Fibroblast of skin of abdomen (primary cell): ENCODE measurements at places on chromosomes 16 and 17.

GRCh38 chr16:82368041-82368440, 198.0 kb upstream of the MPHOSPH6 start:
- peak; percentile 10 for DNase-seq

DNA sequence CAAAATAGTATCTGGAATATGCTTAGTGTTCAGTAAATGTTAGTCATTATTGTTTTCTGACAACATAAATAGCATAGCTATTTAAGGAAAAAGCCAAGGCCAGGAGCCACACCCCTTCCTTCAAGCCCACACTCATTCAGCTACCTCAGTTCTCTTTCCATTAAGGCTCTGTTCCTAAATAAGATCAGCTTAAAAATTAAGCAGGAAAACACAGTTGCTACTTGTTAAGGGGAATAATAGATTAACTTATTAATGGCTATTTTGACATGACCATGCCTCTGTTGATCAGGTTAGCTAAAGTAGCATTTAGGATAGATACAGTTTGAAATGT, 158.1 kb downstream of the CHD9 start:
- no peak for DNase-seq

DNA sequence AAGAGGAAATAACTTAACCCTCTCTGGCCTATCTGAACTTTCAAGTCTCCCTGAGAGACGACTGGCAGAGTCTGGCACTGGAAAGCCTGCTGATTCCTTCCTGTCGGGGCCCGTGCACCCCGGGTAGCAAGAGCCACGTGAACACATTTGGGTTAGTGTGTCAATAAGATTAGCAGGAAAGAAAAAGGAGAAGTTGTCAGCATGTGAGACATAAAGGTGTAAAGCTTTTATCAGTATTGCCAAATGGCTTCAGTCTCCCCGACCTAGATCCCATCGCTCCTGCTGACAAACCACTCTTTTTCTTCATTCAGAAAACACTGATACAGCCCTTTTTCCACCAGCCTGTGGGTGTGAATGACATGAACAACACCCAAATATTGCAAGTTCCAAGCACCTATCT, 74.4 kb downstream of the CCT6B start:
- DNase-seq: no peak

DNA sequence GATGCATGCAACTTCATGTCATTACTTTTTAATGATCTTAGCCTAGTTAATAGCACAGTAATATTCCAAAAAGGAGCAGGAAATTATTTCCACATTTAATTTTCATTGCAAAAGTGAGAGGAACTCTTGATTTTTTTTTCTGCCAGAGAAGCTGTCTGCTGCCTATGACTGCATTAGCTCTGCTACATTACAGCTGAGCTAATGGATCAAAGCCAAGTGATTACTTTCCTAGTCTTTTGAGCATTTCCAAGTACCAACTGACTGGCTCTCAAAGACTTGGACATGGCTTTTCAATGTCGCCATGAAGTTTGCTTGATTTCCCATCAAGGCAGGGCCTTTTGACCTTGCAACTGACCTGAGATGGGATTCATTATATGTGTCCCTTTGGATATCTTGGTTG, 356.6 kb upstream of the XYLT1 start:
- peak; percentile 55 for DNase-seq

GRCh38 chr17:80453126-80453997, 23.0 kb downstream of the NPTX1 start:
- no peak for DNase-seq

GRCh38 chr17:19384723-19385391, 2.1 kb downstream of the MFAP4 start:
- DNase-seq: peak; percentile 94

DNA sequence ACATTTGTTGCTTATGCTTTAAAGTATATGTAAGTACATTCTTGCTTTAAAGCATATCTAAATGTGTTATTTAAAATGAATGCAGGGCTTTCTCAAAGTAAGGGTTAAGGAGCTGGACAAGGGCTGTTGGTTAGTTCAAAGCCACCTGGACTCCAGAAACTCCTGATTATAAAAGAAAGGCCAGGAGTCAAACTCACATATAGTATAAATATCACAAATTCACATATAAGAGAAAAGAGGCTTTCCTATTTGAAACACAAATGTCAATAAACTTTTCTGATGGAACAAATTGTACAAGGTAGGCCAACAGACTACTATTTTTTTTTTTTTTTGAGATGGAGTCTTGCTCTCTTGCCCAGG, 84.5 kb upstream of the CORO6 start:
- no peak for DNase-seq

- DNase-seq: peak; percentile 64
Observed at GRCh38 chr16:12160249-12160648, 183.7 kb downstream of the SNX29 start.

GRCh38 chr16:83599789-83600462, 207.9 kb upstream of the HSBP1 start:
- DNase-seq: no peak

GRCh38 chr16:63195336-63195735, 1159.1 kb upstream of the CDH8 start:
- no peak for DNase-seq

- DNase-seq: peak; percentile 95
Observed at GRCh38 chr16:23423496-23424049, 29.4 kb downstream of the COG7 start.

DNA sequence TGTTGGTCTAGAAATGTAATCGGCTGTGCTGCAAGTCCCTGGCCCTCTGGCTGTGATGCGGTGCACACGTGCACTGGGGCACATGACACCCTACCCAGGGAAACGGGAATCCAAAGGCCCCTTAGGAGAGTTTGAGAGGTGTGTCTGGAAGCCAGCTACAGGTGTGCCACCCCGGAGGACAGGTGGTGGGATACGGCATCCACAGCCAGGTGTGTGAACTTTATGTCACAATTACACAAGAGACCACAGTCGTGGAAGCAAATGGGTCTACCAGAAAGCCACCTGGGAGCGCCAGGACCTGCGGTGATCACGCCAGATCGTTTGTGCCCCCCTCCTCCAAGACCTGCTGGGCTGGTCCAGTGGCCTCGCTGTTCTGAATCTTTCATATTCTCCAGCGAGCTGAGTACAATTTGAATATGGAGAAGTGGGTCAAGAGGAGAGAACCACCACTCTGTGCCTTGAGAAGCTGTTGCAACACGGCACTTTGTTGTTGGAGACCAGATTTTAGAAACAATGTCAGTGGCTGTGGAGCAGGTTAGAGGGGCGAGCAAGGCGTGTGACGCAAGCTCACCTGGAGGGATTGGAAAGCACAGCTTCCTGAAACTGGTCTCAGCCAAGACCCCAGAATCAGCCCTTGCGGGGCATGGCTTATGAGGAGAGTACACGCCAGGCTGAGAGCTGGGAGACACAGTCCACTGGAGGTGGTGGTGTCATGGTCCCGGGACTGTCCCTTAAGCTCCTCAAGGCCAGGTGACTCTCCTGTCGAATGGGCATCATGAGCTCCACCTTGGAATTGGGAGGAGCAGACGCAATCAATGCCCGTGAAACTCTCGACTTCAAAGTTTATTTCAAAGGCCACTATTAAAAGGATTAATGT, 37.4 kb downstream of the COX4I1 start:
- DNase-seq: no peak

- no peak for DNase-seq
Observed at GRCh38 chr16:86431540-86431939, 78.8 kb upstream of the FOXF1 start.

DNA sequence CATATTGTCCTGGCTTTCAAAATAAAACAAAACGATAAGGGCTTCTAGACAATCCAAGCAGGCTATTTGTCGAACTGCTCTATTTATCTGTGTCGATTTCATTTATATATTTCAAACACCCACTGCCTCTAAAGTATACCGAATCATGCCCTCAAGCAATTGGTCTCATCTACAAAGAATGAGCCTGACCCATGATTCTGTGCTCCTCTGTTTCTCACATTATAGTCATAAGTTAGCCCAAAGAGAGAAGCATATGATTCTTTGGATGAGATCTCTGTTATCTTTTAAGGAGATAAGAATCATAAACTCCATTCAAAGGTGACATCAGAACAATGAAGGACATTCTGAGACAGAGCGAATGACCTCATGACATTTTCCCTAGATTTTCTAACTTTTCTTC, 191.1 kb downstream of the MAP2K6 start:
- no peak for DNase-seq

GRCh38 chr17:5621026-5621425, 36.7 kb upstream of the NLRP1 start:
- no peak for DNase-seq

DNA sequence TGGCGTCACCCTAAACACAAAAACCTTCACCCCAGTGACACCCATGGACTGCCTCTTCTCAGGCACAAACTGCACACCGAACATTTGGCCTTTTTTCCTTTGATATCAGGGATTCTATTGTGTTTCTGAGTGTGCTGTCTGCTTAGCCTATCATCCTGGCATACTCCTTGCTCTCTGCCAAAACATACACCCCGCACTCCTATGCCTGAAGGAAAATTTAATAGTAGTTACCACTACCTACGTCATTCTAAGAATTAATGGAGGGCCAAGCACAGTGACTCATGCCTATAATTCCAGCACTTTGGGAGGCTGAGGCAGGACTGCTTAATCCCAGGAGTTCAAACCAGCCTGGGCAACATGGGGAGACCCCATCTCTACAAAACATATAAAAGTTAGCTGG, 19.9 kb upstream of the SLFN13 start:
- DNase-seq: no peak

DNA sequence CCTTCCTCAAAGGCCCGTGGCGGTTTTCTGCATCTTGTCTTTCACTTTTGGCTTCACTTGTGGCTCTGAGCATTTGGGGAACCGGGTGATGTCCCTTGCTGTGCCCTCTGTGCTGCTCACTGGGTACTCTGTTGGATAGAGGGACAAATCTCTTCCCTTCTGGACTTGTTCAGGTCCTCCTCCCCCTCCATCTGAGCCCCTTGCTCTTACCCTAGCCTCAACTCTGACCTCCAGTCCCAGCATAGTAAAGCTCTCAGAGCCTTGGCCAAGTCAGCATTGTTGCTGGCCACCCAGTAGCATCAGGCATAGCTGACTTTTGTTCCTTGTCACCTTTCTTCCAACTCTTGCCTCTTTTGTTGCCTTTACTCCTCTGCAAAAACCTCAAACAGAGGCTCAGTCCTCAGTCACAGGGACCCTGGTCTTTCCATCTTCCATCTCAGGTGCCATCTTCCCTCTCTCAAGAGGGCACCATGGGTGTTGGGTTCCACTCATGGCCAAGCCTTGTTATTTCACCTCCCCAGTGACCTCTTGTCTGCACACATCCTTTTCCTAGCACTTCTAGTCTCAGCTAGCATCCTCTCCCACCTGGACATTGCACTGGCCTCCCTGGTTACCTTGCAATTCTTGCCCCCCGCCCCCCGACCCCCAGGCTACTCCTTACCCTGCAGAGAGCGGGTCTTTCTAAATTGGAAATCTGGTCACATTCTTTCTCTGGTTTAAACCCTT, 393 bp upstream of the PSMB10 start:
- no peak for DNase-seq

GRCh38 chr17:8698162-8698971, 46.3 kb downstream of the CCDC42 start:
- peak; percentile 93 for DNase-seq

DNA sequence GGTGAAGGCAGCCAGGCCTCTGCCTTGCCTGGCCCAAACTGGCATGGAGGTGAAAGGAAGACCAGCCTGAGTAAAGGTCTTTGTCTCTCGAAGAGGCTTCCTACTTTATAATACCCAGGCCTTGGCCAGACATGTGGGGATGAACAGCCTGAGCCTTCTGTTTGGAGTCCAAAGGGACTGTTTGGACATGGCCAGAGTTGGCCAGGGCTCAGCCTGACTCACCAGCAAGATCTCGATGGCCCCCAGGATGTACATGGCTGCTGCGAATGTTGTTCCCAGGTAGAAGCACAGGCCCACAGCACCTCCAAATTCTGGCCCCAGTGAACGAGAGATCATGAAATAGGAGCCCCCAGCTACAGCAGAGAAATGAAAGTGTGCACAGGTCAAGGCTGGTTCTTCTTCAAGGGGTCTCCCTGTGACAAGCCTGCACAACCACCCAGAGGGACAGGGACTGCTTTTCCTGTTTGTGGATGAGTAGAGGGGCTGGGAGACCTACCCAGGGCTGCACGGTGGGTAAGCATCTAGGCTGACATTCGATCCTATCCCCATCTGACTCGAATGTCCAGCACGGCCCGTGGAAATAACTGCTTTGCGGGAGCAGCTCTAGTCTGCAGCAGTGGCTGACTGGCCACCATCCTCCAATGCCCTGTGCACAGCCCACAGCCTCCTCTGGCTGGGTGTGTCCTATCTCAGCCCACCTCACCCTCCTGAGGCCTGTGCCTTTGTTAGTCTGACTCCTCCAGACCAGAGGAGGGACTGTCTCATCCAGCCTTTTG, 10.7 kb upstream of the LCAT start:
- DNase-seq: no peak

DNA sequence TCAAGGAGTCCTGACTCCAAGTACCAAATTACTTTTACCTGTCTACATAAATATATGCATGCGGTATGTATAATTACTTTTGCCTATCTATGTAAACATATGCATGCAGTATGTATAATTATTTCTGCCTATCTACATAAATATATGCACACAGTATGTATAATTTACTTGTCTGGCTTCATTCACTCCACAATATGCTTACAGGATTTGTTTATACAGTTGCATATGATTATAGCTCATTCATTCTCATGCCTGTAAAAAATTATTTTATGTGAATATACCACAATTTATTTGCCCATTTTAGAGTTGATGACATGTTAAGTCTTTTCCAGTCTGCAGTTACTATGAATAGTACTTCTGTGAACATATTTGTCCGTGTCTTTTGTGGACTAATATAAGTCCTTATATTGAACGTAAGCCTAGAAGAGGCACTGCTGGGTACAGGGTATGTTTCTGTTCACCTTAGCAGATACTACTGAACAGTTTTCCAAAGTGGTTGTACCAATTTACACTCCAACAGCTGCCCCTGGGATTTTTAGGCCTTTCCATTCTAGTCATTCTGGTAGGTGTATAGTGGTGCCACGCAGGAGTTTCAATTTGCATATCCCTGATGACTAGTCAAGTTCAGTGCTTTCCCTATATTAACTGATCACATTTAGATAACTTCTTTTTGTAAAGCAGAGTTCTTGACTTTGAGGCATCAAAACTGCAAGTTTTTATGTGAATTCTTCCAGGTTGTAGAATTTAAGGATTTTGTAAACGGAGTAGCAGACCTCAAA, 47.0 kb downstream of the MARVELD3 start:
- no peak for DNase-seq

GRCh38 chr16:75458029-75458428, 6.5 kb downstream of the TMEM170A start:
- no peak for DNase-seq

DNA sequence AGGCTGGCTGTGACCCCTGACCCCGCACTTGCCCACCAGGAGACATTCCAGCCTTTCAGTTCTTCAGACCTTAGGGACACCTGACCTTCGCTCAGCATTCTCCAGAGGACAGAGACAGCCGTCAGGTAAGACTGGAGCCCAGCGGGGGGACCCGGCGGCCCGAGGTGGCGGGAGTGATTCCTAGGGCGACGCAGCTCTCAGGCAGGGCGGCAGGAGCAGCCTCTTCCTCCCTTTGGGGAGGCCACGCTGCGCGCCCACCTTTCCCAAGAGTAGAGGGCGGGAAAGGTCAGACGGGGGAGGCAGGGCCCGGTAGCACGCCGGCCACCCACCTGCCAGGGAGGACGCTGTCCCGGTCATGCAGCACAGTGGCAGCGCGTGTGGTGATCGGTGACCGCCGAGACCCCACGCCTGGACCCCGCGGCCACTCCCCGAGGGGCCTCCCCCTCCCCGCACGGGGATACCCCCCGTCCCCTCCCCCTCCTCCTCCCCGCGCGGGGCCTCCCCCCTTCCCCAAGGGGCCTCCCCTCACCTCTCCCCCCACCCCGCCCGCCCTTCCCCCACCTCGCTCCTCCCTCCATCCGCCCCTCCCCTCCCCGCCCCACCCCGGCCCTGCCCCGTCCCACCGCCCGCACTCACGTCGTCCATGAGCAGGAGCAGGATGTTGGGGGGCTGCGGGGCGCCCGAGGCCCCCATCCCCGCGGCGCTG, 472 bp downstream of the GALNS start:
- no peak for DNase-seq
